ENCODE measurements at places on chromosomes 7 and 10.

DNA sequence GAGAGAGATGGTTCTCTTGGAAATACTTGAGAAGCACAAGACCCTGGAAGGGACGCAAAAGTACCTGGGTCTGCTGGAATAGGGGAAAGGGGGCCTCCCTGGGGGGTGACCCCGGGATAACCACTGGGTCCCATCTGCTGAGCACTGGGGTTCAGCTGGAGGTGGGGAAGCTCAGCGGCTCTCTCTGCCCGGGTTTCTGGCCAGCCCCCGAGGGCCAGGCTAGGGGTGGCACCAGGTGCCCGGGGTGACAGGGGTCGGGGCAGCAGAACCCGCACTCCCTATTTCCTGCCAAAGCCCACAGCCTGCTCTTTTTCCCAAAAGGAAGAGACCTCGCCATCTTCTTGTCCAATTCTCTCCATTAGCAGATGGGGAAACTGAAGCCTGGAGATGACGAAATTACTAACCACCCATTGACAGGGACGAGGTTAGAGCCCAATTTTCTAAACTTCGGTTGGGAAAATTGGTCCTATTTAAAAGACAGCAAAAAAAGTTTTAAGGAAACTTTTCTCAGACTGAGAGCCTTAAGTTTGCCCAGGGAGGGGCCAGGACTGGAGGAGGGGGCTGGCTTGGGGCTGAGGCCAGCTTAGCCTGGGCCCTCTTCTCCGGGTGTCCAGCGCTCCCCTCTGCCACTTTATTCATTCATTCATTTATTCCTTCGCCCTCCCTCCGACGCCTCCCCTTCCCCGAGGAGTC is 17.8 kb upstream of the GATA3 start:
- DNase-seq, result no peak

DNA sequence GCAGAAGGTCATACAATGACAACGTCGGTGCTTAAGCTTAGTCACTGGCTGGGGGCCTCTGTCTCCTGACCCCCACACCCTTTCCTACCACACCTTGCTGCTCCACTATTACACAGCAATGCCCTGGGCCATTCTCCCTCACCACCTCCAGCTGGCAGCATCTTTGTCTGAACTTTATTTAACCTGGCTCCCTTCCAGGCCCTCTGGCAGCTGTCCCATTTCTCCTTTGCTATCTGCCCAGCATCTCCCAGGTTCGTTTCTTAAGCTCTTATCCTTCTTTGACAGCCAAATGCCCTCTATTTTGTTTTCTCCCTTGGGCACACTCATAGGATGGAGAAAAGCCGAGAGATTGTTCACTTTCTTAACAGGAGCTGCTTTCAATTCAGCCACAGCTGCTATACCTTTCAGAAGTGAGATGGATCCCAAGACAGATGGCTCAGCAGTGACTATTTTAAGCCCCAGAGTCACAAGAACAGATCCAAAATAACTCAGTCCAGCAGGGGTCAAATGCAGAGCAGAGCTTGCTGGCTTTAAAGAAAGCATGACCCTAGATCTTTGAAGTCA is 1277.1 kb upstream of the AUTS2 start:
- peak; percentile 96 for DNase-seq

- DNase-seq, result no peak
Observed at GRCh38 chr10:72145657-72146056, 57.3 kb upstream of the SPOCK2 start.

DNA sequence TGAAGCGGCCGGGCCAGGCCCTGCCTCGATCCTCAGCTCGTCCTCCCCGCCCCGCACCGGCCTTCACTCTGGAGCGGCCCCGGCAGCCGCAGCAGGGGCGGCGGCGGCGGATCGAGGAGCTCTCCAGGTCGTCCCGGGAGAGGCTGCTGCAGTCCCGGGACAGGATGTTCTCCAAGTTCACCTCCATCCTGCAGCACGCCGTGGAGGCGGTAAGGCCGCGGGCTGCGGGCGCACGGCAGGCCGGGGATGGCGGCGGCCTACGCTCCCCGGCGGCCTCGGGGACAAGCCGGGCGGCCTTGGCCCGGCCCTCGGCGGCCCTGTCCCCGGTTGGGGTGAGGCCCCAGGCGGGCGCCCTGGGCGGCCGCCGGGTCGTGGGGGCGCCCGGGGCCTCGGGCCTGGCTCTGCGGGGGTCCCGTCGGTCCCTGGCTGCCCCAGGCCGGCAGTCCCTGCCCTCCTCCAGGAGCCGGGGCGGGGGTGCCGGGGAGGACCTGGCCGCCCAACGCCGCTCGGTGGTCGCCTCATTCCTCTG is 399 bp downstream of the FHIP2A start:
- no peak for DNase-seq

GRCh38 chr10:69553328-69553727 is 19.9 kb downstream of the NEUROG3 start:
- DNase-seq, result no peak

DNA sequence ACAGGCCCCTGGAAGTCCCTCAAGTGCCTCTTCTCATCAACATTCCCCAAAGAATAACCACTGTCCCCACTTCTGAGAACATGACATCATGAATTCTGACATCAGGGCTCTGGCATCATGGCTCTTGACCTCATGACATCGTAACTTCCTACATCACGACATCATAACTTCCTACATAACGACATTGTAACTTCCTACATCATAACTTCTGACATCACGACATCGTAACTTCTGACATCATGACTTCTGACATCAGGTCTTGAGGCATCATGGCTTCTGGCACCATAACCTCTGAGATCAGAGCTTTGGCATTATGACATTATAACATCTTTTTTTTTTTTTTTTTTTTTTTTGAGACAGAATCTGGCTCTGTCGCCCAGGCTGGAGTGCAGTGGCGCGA is 66.7 kb upstream of the FAM20C start:
- no peak for DNase-seq

- DNase-seq, result no peak
Observed at GRCh38 chr10:100033766-100034418, 24.1 kb upstream of the DNMBP start.

DNA sequence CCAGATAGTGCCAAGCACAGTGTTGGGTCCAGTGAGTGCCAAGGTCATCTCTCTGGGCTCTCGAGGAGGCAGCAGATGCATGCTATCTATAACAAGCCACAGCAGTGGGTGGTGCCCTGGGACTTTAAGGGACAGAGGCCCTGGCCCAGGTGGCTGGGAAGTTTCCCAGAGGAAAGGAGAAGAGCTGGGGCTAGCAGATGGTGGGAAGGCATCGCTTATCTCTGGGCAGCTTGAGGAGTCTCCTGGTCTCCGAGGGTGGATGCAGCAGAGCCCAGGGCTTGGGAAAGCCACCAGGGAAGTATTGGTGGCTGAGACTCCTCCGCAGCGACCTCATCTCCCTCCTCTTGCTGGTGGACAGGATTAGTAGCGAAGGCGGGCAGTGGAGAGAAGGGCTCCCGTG is 63.4 kb upstream of the LRRC4 start:
- no peak for DNase-seq

GRCh38 chr10:113983552-113983951 is 60.1 kb upstream of the ADRB1 start:
- no peak for DNase-seq

- DNase-seq, result no peak
Observed at GRCh38 chr10:122140941-122141623, 130.0 kb upstream of the BTBD16 start.

- DNase-seq, result no peak
Observed at GRCh38 chr10:60564475-60564874, 174.8 kb upstream of the ANK3 start.

DNA sequence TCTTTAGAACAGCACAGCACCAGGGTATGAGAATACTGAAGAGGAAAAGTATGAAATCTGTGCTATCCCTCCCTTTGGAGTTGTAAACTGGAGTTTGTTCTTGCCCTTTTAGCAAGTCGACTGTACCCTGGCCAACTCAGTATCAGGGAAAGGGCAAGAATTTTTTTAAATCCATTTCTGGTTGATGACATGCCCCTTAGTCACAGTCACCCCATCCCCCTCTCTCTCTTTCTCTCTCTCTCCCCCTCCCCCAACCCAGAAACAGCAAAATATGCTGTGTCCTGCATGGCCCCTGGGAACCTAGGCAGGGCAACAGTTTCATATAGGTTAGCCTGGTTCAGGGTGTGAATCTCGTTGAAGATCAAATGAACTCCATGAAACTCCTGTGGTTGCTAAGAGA is 177.7 kb upstream of the ADO start:
- DNase-seq, result no peak

GRCh38 chr7:84088802-84089201 is 105.8 kb downstream of the SEMA3A start:
- DNase-seq, result no peak

GRCh38 chr7:155198196-155198892 is 99.3 kb upstream of the INSIG1 start:
- DNase-seq, result no peak

All from NCI-H345 (cell line).